ENCODE measurements at places on chromosomes 13 and 19.

GRCh38 chr19:6587093-6587820, 3.7 kb downstream of the CD70 start:
- peak; percentile 22 for DNase-seq

DNA sequence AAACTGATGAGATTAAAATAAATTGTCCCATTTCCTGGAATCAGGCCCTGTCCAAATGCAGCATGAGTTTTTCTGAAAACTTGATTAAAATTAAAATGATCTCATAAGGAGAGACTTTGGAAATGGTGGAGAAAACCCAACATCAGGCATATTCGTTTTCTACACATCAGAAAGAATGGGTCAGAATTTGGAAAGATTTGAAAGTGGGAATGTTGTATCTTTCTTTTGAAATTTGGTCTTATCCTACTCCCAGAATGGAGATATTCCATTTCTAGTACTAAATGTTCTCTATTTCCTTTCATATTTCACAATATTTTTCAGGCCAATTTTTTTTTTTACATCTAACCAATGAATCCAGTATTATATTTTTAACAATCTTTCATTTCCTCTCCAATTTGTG, 223.9 kb upstream of the RXFP2 start:
- DNase-seq, result no peak

DNA sequence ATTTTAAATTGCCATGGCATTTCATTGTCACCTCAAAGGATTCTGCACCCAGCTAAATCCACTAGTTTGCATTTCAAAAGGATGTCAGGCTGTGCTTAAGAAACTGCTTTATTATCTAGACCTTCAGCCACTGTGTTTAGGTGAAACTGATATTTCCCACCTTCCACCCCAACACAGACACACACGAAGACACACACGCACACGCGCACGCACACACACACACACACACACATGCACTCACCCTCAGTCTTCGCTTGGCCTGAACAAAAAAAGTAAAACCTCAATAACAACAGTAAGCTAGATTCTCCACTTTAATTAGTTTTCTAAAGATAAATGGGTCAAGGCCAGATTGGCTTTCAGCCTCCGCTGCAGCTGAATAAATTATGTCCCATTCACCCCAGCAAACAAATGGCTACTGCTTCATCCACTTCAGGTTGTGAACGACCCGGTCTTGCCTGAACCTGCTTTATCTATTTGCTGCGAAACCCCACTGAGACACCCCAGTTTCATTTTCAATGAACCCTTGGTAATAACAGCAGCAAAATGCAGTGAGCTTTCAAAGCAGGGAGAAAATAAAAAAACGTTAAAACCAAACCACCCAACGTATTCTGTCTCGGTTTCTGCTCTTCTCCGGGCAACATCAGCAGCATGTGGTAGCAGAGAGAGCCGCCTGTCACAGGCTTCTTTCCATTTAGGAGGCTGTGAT, 166.8 kb downstream of the DCT start:
- no peak for DNase-seq

DNA sequence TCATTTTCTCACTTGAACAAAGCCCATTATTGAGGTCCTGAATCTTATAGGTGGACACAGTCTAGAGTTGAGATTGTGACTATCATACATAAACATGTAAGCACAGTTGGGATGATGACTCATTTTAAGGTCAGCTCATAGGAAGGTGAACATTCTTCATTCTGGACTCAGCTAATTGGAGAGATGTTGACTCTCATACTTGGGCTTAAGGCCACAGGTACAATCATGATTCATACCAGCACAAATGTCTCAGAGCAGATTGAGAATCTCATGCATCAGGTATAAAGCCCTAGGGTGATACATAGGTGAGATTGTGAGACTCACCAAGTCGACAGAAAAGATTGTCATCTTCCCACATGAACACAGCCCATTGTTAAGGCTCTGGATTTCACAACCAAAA, 62.3 kb upstream of the ZNF724 start:
- DNase-seq, result no peak

DNA sequence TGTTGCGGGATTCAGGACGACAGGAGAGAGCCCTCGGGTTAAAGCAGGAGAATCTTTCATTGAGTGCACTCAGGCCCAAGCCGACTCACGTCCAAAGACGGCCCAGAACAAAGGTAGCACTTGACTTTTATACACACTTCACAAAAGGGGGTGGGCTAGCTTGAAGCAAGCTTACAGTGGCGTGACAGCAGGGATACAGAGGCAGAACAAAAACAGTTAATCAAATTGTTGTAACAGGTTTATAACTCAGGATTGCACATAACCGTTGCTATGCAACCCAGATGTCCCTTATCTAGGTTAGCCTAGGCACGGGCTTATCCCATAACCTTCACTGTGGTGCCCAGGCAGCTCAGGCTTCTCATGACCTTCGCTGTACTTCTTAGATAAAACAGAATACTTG, 2.0 kb downstream of the MED25 start:
- DNase-seq, result no peak

DNA sequence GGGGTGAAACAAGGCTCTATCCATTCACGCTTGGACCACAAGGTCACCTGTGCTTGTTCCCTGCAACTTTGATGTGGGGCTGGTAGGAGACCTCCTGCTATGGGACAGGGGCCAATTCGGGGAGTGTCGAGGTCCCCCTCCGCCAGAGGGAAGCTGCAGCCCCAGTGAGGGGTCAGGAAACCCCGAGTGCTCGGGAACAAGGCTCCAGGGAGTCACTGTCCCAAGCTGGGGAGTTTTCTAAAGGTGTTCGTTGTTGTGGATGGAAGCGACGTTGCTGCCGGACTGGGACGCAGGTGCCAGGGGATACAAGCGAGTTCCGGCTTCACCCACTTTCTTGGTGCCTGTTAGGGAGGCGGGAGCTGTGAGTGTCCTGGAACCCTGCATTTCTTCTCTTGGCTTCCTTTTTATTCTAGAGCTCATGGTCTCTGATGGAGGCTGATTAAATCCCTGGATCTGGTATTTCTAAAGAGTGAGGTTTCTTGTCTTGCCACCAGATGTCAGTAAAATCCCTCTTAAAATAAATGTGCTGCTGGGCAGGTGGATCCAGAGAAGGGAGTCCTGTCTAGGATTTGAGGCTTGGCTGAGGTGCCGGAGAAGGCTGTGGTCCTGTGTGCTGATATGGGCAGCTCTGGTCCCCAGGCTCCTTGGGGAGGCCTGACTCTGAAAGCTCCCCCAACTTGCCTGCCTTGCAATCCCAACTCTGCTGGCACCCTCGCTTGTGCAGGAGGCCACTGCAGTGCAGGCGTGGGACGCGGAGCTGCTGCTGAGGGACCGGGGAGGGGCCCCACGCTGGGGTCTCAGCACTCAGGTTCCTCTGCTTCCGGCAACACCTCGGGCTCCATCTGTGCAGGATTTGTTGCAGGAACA, 153.9 kb downstream of the TEX29 start:
- DNase-seq, result no peak

DNA sequence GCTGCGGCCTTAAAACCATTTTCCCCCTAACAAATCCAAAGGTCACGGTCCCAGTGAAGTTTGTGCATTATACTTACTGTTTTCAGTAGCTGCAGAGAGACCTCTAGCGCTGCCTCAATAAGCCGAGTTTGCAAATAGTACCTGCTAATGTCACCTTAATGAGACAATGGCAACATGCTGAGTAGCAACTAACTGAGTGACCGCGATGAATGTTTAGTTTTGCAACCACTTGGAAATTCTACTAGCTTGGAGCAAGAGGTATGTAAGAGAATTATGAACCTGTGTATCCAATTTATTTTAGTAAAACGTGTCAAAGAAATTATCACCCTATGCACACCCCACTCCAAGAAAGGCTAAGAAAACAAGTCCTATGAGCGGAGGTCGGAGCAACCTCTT, 1.2 kb downstream of the KPNA3 start:
- DNase-seq, result no peak

- DNase-seq, result no peak
Observed at GRCh38 chr13:74966814-74967424, 515.0 kb downstream of the TBC1D4 start.

- no peak for DNase-seq
Observed at GRCh38 chr13:68905186-68905585, 1202.4 kb upstream of the ATXN8OS start.

GRCh38 chr19:43759515-43759914, 4.8 kb upstream of the SMG9 start:
- DNase-seq, result no peak

DNA sequence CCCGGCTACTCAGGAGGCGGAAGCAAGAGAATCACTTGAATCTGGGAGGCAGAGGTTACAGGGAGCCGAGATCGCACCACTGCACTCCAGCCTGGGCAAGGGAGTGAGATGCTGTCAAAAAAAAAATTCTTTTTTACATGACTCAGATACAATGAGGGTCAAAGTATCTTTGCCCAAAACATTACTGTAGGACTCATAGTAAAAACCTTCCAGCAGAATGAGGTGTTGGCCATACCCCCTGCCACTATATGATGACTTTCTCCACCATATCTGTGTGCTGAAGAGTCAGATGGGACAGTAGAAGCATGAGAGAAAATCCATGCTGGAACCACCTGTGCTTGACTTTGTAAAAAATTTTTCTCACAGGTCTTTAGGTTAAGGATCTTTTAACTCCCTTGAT, 86.7 kb downstream of the COL4A2 start:
- DNase-seq, result no peak

DNA sequence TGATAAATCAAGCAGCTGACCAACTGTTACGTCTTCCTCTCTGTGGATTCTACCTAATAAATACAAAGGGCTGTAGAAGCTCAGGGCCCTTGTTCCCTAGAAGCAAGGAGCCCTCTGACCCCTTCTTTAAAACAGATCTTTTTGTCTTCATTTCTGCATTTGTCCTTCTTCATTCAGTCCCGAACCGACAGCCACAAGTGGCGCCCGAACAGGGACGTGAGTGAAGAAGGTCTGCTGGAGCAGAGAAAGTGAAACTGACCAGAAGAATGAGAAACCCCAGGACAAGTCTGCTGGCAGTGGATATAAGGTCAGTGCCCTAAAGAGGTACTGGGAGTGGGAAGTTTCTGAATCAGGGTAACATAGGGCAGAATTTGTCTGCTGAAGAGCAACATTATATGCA, 13.1 kb downstream of the ZNF773 start:
- peak; percentile 14 for DNase-seq

- peak; percentile 9 for DNase-seq
Observed at GRCh38 chr13:74280093-74280794, 146.0 kb upstream of the KLF12 start.

DNA sequence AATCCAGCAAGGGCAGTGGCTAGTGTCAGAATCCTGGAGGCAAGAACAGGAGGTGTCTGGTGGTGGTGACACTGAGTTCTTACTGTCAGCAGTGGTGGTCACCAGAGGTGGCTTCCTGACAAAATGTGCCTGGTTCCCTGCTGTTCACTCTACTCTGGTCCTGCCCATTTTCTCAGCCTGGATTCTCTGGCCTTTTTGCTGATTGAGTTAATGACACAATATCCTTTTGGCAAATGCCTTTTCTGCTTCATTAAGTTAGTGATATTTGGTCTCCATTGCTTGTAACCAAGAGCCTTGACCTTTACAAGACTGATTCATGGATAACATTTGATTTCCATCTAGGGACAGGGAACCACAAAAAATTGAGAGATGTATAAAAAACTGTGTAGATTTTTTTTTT, 51.1 kb downstream of the RFC3 start:
- DNase-seq, result no peak

DNA sequence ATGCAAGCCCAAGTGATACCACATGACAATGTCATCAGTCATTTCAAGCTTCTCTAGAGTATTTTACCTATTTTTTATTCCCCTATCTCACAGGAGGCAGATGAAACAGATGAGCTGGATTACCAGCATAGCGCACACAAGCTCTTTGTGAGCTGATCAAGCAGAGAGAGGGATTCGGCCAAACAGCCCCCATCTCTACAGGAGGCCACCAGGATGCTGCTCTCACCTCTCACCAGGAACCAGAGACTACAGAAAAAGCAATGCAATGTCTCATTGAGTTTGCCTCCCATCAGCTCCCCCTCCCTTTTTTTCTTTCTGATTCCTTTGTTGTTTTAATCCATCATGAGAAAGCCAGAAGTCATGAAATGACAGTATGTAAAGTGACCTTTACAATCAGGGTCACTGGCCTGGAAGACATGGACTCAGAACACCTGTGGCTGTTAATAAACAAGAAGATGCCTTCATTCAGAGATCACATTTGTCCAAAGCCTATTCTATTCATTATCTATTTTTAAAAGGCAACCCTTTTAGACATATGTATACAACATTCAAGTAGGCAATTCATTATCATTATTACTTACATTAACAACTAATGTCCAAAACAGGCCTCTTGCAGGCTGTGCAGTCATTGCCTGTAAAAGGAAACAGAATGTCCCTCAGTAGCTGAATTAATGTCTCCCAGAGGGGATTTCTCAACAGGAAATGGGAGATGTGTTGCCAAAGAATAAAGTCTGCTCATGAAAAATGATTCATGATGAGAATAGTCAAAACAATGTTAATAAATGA, 656.6 kb downstream of the TBC1D4 start:
- DNase-seq, result no peak

- no peak for DNase-seq
Observed at GRCh38 chr19:7539827-7540425, 4.4 kb downstream of the PNPLA6 start.

GRCh38 chr13:42992764-42993122, 702 bp upstream of the EPSTI1 start:
- DNase-seq, result peak; percentile 18

DNA sequence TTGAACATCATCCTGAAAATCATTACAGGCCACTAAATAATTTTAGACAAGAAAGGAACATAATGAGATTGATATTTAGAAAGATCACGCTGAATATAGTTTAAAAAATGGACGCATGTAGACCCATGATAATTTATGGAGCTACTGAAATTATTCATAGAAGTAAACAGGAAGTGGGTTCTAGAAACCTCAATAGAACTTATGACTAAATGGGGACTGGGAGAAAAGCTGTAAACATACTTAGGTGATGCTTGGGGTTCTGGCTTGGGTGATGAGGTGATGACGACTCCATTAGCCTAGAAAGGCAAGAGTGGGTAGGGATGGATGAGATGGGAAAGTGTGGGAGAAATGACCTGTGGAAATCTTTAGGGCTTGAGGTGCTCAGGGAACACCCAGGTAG, 484.0 kb downstream of the MYO16 start:
- DNase-seq, result no peak

DNA sequence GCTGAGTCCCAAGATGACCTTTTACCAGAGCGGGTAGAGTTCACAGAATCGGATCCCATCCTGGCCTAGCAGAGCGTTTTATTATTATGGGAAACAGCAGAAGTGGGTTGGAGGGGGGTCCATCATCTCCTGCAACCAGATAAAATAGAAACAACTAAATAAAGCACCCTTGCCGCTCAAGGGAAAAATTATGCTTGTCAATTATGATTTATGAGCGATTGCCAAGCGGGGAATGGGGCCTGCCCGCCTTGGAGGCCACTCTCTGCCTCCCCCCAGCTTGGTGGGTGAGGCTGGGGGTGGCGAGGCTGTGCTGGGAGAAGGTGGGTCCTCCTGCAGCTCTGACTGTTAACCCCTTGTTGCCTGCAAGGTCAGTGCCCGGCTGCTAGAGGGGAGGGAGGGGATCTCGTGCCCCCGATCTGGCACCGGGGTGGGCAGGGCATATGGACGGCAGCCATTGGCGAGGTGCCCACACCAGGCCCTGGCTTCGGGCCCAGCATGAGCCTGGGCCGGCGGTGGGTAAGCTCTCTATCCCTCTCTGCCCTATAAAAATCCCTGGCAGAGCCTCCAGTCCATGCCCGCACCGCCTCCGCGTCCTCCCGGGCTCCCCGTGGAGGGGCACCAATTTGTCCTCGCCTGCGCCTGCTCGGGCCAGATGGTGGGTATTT, 129.1 kb downstream of the URI1 start:
- no peak for DNase-seq

GRCh38 chr19:46546194-46546896, 50.7 kb upstream of the PNMA8B start:
- peak; percentile 55 for DNase-seq

Measured in activated CD4-positive, alpha-beta T cell treated with anti-CD3 and anti-CD28 coated beads for 48 hours (primary cell).